ENCODE measurements at places on chromosomes 1 and 21.

- DNase-seq = peak; percentile 78
Observed at GRCh38 chr1:1371746-1372711, 3.0 kb downstream of the AURKAIP1 start.

DNA sequence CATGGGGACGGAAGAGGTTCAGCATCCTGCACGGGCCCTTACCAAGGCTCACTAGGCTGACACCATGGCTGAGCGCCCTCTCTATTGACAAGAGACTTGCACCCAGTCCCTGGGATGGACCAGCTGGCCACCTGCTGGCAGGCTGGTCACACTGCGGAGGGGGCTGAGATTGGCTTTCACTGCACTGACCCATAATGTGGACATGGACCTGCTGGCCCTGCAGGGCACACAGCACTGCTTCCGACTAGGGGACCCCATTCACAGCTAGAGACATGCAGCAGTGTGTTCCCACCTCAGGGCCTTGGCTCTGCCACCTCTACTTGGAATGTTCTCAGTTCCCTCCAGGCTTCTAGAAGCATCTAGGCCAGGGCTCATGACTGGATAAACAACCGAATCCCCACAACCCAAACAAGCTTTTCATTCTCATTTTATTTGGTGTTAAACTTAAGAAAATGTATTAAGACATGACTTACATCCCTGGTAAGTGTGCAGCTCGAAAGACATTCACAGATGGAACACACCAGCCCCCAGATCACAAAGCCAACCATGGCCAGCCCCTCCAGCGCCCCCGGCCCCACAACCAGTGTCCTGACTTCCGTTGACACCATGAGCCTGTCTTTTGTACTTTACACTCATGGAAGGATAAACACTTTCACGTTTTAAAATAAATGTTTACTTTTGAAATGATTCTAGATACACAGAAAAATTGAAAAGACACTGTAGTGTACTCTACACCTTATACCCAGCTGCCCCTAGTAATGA, 9.3 kb upstream of the SRARP start:
- DNase-seq = no peak

DNA sequence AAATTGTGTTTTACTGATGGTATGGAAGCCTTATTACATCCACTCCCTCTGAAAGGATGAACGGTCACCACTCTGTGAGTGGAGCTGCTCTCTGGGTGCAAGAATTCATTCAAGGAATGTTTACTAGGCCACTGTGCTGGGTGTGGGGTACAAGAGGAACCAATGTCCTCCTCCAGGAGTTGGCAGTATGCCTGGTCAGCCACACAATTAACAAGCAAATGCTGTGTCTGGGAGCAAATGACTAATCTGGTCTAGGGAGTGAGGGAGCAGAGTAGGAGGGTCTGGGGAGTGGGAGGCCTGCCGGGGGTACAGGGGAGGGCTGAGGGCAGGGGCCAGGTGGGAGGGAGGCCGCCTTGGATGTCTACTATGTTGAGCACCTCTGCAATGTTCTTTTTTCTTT, 27.2 kb upstream of the TDRD10 start:
- peak; percentile 20 for DNase-seq

GRCh38 chr1:198162091-198162767, 5.4 kb downstream of the NEK7 start:
- DNase-seq = no peak

GRCh38 chr1:228370439-228370940, 36.1 kb downstream of the TRIM11 start:
- DNase-seq = no peak

DNA sequence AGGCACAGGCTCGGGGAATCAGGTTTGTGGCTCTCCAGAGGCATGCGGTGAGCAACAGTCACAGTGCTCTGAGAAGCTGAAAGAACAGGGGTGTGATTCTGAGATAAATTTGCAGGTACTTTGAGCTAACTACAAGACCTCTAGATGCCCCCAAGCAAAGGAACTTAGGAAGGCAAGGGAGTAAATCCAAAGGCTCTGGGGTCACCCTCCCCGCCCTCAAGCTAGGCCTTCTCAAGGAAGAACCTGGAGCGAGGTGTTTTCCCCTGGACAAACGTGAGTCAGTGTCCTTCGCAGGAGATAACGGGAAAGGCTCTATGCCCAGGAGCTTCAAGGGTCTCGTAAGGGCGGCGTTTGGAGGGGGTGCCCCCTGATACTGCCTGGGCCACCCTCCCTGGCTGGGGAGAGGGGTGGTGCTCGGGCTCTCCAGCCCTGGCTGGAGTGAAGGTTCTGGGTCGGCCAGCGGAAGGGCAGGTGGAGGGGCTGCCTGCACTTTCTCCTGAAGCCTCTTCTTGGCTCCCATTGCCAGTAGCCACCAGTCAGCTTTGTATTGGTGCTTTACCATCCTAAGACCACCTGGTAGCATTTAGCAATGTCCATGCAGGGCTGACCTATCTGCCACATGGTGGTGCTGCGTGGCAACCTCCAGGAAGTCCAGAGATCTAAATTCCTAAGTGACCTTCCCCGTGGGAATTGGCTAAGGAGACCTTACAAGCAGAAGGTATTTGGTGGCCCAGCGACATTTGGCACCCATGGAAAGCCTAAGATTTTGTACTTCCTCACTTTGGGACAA, 44.0 kb downstream of the GPR161 start:
- DNase-seq = peak; percentile 33

GRCh38 chr21:15650735-15651134, 79.0 kb upstream of the USP25 start:
- DNase-seq = no peak

GRCh38 chr1:97920276-97920831, 480 bp downstream of the DPYD start:
- DNase-seq = no peak

- DNase-seq = no peak
Observed at GRCh38 chr1:201505503-201505890, 1.4 kb downstream of the CSRP1 start.

DNA sequence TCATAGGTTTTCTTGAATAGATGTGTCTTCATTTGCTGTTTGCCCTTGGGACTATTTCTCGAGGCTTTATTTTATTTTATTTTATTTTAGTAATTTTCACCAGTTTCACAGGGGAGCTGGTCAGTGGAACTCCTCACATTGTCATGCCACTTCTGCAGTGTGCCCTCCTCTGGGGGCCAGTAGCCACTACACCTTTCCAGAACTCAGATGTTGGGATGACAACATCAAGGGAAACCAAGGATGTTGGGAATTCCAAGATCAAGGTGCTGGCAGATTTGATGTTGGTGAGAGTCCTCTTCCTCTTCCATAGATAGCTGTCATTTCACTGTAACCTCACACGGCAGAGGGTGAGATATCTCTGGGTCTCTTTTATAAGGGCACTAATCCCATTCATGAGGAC, 35.5 kb downstream of the SLC26A9 start:
- no peak for DNase-seq

DNA sequence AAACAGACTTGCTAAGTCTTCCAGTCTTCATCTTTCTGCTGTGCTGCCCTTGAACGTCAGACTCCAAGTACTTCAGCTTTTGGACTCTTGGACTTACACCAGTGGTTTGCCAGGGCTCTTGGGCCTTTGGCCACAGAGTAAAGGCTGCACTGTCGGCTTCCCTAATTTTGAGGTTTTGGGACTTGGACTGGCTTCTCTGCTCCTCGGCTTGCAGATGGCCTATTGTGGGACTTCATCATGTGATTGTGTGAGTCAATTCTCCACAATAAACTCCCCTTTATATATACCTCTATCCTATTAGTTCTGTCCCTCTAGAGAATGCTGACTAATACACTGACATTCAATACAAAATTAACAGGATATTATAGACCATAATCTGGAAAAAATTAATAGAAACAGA, 628.1 kb downstream of the PLPP3 start:
- DNase-seq = no peak

GRCh38 chr21:44866780-44867179, 6.7 kb downstream of the PTTG1IP start:
- no peak for DNase-seq

DNA sequence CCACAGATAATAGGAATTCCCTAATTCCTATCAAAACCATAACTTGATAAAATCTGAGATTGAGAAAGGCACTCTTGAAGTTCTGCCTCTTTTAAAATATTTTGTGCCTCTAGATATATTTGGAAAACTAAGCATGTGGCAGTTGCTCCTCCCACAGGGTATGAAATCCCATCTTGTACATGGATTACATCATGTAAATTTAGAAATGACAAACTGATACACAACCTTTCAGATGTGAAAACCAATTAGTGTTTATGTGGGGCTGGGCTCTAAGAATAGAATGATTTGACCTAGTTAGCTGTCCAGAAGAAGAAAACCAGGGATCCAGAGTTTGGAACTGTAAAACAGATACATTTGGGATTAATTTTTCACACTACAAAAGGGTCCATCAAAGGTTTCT, 15.7 kb downstream of the LRRC53 start:
- no peak for DNase-seq

- DNase-seq = no peak
Observed at GRCh38 chr1:217524787-217525520, 105.9 kb downstream of the GPATCH2 start.

GRCh38 chr1:6016191-6016865, 24.1 kb upstream of the NPHP4 start:
- peak; percentile 69 for DNase-seq

- DNase-seq = no peak
Observed at GRCh38 chr1:152876827-152877226, 1.3 kb upstream of the SMCP start.
